ENCODE measurements at places on chromosomes 2 and 18. TPM values are rescaled to one million over a fixed set of nuclear protein-coding genes. Genes with fewer than 3 reads are reported as not detected.

AMER3 gene
- not detected for total RNA-seq

OSGEPL1 gene
- 11.0 TPM for total RNA-seq

HOXD10 gene
- total RNA-seq: not detected

GALNT14 gene
- total RNA-seq: not detected

MRPL33 gene
- 77.6 TPM for total RNA-seq

DNA sequence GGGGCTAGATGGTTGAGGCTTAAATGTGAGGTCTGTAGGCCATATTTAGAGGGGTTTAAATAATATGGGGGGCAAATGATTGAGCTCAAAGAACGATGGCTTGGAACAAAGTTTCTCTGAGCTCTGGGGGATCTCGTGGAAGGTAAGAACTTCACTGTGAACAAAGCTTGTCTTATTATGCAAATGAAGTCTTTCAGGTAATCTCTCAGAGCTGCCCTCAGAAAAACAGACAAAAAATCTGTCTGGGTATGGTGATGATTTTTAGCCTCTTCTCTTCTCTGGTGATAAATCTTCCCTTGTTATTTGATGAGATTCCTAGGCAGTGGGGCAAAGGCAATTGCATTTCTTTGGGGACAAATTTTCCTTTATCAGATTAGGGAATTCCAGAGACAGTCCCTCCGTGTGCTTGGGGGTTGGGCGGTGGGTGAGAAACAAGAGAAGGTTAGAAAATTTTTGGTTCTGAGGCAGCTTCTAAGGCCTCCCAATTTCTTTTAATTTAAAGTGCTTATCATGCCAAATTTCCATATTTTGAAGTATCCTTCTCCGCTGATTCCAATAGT, 760.4 kb downstream of the TSN start:
- H3K36me3 ChIP-seq: no peaks in the 10 kb centered on the region
- H3K27me3 ChIP-seq: no peaks in the 10 kb centered on the region
- H3K27ac ChIP-seq: no peak overlapping the region
- no peak for DNase-seq

GRCh38 chr2:236642125-236642524, 72.5 kb downstream of the ACKR3 start:
- no peak overlapping the region for H3K27ac ChIP-seq
- no peak for DNase-seq
- H3K4me1 ChIP-seq: no peaks in the 10 kb centered on the region
- no peak overlapping the region for H3K4me3 ChIP-seq
- peaks cover 47% of the 10 kb centered on the region for H3K27me3 ChIP-seq

GRCh38 chr2:43454791-43455190, 141.0 kb downstream of the THADA start:
- H3K4me1 ChIP-seq: peaks cover 19% of the 10 kb centered on the region
- no peak for DNase-seq
- H3K36me3 ChIP-seq: peaks cover 16% of the 10 kb centered on the region
- no peak overlapping the region for H3K27ac ChIP-seq
- H3K4me3 ChIP-seq: no peak overlapping the region

DNA sequence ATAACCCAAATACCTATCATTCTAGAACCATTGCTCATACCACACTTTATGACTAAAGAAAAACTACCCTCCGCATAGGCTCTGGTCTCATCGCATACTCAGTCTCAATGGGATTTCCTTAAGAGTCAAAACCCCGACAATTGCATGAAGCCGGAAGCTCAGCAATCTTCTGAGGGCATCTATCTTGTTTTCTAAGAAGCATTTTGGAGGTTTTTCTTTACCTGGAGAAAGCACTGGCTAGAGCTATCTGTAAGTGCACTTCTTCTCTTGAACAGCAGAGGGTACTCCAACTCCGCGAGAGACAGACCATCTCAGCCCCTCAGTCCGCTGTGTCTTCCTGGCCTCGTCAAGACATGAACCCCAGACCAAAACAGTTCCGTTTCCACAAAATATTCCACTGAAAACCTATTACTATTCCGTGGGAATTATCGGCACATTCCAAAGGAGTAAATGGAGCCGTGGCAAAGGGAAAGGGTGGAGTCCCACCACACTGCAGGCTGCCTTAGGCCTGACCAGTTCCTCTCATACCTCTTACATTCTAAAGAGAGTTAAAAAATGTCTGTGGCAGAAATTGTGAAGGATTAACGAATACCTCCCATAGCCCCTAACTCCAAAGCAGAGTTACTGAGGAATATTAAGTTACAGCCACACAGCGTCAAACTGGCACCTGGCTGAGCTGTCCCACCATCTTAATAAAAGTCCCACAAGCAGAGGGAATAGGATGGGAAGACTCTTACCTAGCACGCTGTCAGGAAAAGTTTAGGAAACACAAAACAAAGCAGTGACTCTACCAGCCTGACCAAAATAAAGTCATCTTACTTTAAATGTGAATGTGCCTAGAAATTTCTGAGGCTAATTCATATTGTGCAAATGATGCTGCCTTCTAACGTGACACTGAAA, 325.6 kb upstream of the VRK2 start:
- H3K4me1 ChIP-seq: no peaks in the 10 kb centered on the region
- peaks cover 3% of the 10 kb centered on the region for H3K27me3 ChIP-seq
- H3K27ac ChIP-seq: no peak overlapping the region
- no peaks in the 10 kb centered on the region for H3K36me3 ChIP-seq
- H3K4me3 ChIP-seq: no peak overlapping the region

DNA sequence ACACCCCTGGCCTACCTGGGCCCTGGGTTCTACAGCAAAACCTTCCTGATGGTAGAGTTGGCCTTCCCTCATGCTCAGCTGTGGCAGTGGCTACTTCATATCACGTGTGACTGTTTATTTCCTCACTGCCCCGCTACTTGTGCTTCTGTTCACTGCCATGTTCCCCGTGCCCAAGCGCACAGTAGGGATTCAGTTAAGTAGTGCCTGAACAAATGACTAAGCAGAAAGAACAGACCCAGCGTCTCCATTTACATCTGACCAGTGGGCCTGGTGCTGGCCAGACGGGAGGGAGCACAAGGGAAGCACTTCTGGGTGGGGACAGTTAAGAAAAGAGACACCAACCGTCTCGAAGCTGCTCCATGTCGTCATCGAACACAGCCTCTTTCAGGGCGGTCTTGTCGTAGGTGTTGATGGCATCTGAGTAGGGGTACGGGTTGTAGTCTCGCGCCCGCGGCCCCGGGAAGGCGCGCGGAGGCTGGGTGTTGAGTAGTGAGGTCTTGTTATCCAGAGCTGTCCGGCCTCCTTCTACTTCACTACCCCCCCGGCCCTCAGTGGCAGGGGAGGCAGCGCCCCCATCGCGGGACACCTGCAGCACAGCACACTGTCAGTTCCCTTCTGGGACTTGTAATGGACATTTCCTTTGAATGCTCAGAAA, 82.4 kb upstream of the TFCP2L1 start:
- DNase-seq: no peak
- no peak overlapping the region for H3K4me3 ChIP-seq
- no peaks in the 10 kb centered on the region for H3K27me3 ChIP-seq
- H3K36me3 ChIP-seq: peaks cover 6% of the 10 kb centered on the region

DNA sequence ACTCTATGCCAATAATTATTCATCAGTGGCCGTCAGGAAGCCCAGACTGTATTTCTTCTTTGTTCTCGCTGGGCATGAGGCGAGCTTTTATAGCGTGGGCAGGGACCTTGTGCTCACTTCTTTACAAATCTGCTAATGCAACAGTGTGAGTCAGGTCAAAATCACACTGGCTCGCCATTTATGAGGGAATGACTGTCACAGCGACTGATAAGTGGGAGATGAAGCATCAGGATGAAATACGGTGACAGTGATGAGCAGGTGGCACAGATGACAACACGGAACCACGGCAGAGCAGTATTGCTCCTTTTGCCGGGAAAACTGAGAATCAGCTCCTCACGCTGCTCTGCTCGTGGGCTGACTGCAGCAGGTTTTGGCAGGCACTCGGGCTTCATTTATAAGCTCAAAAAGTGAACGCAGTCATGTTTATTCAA, 20.5 kb downstream of the TYMS start:
- no peak overlapping the region for H3K27ac ChIP-seq
- H3K4me1 ChIP-seq: peaks cover 19% of the 10 kb centered on the region
- H3K27me3 ChIP-seq: no peaks in the 10 kb centered on the region
- no peak overlapping the region for H3K4me3 ChIP-seq

GRCh38 chr2:26460613-26461031, 17.3 kb downstream of the OTOF start:
- H3K27me3 ChIP-seq: no peaks in the 10 kb centered on the region
- H3K36me3 ChIP-seq: no peaks in the 10 kb centered on the region
- no peak overlapping the region for H3K4me3 ChIP-seq
- DNase-seq: no peak
- H3K27ac ChIP-seq: no peak overlapping the region

DNA sequence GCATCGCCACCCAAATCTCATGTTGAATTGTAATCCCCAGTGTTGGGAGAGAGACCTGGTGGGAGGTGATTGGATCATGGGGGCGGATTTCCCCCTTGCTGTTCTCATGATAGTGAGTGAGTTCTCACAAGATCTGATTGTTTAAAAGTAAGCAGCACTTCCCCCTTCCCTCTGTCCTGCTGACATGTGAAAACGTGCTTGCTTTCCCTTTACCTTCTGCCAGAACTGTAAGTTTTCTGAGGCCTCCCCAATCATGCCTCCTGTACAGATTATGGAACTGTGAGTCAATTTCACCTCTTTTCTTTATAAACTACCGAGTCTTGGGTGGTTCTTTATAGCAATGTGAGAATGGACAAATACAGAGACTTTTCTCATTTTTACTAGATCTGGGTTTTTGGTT, 161.4 kb upstream of the SP5 start:
- H3K27me3 ChIP-seq: peaks cover 3% of the 10 kb centered on the region
- peaks cover 9% of the 10 kb centered on the region for H3K36me3 ChIP-seq
- DNase-seq: no peak

GRCh38 chr18:74546751-74547530, 12.6 kb downstream of the CNDP1 start:
- no peak overlapping the region for H3K27ac ChIP-seq
- no peak for DNase-seq
- no peaks in the 10 kb centered on the region for H3K4me1 ChIP-seq
- H3K27me3 ChIP-seq: peaks cover 10% of the 10 kb centered on the region
- H3K4me3 ChIP-seq: no peak overlapping the region
- no peaks in the 10 kb centered on the region for H3K36me3 ChIP-seq

DNA sequence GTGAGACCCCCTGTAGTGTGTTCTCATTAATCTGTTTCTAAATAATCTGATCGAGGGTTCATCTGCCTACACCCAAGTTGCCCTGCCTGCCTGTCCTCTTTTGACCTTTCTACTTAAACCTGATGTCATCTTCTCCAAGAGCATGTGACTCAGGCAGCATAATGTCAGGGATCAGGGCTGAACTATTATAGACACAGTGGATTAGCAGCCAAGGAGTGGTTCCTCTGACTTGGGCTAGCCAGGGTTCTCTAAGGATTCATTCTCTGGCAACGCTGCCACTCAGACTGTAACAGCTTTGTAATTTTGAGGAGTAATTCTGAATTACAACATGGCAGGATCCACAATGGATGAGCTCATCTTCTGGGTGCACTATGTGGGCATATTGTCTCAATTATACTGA, 124.0 kb downstream of the MDH1 start:
- no peaks in the 10 kb centered on the region for H3K4me1 ChIP-seq
- no peak for DNase-seq
- no peaks in the 10 kb centered on the region for H3K36me3 ChIP-seq
- H3K27ac ChIP-seq: no peak overlapping the region

- no peaks in the 10 kb centered on the region for H3K4me1 ChIP-seq
- no peak for DNase-seq
- H3K27me3 ChIP-seq: no peaks in the 10 kb centered on the region
Measured at GRCh38 chr2:77962943-77963342, 440.8 kb upstream of the LRRTM4 start.

- no peak overlapping the region for H3K4me3 ChIP-seq
- no peaks in the 10 kb centered on the region for H3K36me3 ChIP-seq
- DNase-seq: no peak
- H3K27ac ChIP-seq: no peak overlapping the region
- H3K27me3 ChIP-seq: no peaks in the 10 kb centered on the region
Measured at GRCh38 chr18:55920063-55920462, 332.1 kb upstream of the TCF4 start.
